Activated T-helper 1 cell treated with Interleukin-2 at 50 U/mL for 16 hours (primary cell): ENCODE measurements at places on chromosomes 12 and 14.

DNA sequence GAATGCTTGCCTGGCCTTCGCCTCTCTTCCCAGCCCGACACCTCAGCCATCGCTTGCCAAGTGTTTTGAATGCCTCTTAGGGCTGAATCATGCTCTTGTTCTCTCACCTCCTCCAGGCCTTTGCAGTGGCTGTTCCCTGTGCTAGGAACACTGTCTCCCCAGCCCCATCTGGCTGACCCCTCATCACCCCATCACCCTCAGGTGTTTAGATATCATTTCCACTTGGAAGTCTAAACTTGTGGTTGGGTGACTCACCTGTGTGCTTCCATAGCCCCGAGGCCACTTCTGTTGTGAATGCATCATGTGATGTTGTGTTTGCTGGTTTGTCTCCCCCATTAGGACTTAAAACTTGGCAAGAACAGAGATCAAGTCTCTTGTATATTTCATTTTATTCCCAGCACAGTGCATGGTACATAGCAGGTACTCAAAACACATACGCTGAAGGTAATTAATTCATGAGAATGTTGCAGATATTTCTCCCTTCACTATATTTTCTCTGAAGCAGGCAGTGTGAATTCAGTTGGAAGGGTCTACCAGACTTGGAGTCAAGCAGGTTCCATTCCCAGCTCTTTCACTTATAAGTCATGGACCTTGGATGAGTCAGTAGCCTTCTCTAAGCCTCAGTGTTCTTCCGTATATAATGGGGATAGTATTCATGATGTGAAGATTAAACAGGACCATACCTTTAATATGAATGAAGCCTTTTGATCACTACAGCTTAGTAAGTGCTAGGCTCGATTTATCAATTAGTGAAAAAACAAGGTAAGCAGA, 67.8 kb downstream of the HRK start:
- no peak for DNase-seq

- DNase-seq, result no peak
Observed at GRCh38 chr12:14840616-14841015, 2.7 kb downstream of the ART4 start.

GRCh38 chr12:124440841-124441381, 126.5 kb downstream of the NCOR2 start:
- no peak for DNase-seq

GRCh38 chr12:24226745-24227350, 277.4 kb upstream of the SOX5 start:
- no peak for DNase-seq

- DNase-seq, result peak; percentile 68
Observed at GRCh38 chr14:21024585-21025370, at the start of gene NDRG2. TSS of gene NDRG2 (minus strand) at chr14:21025061. CDS start at chr14:21023315, 1,746 bp downstream.

GRCh38 chr14:68219407-68219806, 399.8 kb downstream of the RAD51B start:
- no peak for DNase-seq

DNA sequence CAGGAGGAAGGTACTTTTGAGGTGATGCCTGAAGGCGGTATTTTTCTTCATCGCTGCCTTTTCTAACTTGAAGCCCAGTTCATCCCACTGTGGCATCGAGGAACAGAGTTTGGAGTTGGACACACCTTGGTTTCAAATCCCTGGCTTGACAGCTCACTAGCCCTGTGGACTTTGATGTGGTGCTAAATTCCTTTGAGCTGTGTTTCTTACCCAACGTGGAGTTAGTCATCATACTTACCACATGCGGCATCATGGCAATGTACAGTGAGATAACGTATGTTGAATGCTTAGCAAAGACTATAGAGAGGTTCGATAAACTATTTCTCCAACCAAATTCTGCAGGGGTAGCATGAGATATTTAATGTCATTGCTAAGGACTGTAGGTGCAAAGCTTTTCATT, 3.4 kb downstream of the PLEKHG3 start:
- DNase-seq, result no peak

DNA sequence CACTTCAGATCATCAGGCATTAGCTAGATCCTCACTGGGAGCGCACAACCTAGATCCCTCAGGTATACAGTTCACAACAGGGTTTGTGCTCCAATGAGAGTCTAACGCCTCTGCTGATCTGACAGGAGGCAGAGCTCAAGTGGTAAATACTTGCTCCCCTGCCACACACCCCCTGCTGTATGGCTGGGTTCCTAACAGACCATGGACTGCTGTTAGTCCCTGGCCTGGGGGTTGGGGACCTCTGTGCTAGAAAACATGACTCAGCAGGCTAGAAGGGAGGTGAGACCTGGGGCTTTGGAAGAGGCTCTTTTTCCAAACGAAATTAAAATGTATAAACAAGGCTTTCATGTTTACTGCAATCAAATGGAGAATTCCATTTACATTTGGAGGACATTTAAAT, 691.1 kb downstream of the FLRT2 start:
- DNase-seq, result no peak

DNA sequence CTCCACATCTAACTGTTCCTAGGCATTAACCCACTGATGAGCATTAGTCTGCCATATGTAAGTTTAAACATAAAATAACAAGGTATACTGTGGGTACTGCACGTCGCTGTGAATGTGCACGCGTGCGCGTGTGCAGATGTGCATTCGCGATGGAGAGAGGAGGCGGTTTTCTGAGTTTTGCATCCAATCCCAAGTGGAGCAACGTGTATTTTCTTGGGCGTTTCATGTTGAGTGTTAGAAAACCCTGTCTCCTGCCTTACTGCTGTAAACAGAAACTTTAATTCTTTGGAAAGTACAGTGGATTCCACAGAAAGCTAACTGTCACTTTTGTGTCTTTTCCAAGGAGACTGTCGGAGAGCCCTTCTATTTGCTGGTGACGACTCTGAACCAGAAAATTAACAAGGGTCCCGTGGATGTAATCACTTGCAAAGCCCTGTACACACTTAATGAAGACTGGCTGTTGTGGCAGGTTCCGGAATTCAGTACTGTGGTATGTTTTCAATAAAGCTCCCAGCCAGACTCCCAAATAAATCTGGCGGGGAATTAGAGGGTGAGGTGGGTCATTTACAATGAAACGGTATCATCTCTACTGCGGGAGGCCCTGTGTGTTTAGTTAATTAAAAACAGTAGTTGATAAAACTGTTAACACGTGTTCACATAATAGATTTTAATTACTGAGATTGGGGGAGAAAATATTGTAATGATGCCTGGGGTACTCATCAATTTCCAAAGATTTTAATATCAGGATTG, 116.5 kb downstream of the PLXNC1 start:
- DNase-seq, result no peak

DNA sequence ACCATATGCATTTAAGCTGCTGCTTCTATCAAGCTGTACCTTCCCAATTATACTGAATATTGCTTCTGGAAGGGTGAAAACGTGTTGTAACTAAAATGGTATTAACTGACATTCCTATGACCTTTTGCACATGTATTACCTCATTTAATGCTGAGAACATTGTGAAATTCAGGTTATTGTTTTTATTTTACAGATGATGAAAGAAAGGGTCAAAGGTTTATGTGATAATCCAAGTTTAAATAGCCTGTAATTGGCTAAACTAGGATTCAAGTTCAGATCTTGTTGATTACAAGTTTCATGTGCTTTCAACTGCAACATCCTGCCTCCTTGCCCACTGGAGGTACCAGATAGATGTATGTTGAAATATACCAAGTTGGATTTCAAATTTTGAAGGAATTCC, 433.3 kb upstream of the PRICKLE1 start:
- DNase-seq, result no peak

GRCh38 chr12:52221912-52222457, 11.1 kb upstream of the KRT7 start:
- DNase-seq, result no peak

GRCh38 chr14:50229681-50230080, 1.7 kb downstream of the SOS2 start:
- no peak for DNase-seq

- DNase-seq, result no peak
Observed at GRCh38 chr12:44827832-44828438, 48.2 kb downstream of the NELL2 start.

GRCh38 chr14:32727832-32728231, 210.8 kb upstream of the NPAS3 start:
- no peak for DNase-seq

GRCh38 chr14:32762886-32763285, 175.8 kb upstream of the NPAS3 start:
- no peak for DNase-seq

DNA sequence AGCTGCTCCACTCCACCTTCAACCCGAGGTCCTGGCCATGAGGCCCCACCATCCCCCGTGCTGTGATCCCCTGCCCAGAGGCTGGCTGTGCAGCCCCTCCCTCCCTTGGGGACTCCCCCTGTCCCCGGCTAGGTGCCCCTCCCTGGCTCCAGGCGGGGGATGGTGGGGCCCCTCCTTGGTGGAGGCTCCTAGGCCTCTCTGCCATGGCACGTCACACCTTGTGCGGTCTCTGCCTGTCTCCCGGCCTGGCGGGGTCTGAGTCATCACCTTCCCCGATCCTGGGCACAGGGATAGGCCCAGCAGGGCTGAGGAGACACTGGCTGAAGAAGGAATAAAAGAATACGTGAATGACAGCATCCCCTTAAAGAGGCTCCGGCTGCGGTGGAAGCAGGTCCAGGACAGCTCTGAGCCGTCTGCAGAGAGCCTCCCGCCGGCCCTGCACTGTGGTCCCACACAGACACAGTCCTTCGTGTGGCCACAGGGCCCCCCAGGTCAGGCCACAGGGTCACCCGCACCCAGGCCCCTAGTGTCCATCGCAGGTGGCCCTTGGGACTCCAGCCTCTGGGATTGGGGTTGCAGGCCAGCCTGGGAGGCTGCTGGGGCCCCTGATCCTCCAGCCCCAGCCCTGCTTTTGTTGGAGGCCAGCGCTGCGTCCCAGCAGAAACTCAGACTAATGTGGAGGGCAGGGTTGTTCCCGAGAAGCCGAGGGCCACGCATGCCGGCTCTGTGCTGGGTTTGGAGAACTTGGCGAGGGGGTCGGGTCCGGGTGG, 43.6 kb downstream of the KIF26A start:
- DNase-seq, result no peak

- DNase-seq, result no peak
Observed at GRCh38 chr12:96242597-96242996, 48.4 kb downstream of the ELK3 start.
